ENCODE measurements at places on chromosomes 5 and 9.

GRCh38 chr9:12774861-12775678 is at the start of gene LURAP1L:
TSS of gene LURAP1L (plus strand) at chr9:12775020. CDS start at chr9:12775716, 696 bp downstream.
- no peak for DNase-seq

DNA sequence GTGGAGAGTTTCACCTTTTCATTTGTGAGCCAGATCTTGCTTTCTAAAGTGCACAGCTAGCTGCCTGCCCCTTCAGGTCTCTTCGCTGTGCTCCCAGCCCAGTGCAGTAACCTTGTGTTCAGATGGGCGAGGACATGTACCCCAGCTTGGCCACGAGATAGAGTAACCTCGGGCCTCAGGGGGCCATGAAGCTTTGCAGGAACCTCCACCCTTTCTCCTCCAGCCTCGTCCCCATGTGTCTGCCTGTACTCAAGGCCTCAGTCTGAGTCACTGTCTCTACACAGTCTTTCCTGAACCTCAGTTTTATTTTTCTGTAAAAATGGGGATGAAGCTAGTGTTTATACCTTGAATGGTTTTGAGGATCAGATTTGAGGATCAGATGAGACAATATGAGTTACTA is 37.9 kb downstream of the ERGIC1 start:
- DNase-seq: no peak

- DNase-seq: no peak
These were observed 367.7 kb upstream of the PRR16 start for GRCh38 chr5:120096413-120096812.

DNA sequence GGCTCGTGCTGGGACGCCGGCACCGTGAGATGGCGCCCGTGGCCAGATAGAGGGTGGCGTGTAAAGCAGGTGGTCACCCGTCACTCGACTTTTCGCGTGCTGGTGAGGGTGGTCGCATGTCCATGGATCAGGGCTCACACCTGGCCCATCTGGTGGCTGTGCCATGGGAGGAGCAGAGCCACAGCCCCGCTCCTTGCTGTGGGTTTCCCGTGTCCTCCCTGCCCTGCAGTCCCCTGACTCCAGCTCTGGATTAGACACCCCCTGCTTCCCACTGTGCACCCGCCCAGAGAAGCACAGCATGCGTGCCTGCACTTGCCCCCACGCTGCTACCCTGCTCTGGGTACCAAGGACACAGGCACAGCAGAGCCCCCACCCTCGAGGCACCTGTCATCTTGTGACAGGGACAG is 1.8 kb upstream of the TMEM250 start:
- DNase-seq: no peak

DNA sequence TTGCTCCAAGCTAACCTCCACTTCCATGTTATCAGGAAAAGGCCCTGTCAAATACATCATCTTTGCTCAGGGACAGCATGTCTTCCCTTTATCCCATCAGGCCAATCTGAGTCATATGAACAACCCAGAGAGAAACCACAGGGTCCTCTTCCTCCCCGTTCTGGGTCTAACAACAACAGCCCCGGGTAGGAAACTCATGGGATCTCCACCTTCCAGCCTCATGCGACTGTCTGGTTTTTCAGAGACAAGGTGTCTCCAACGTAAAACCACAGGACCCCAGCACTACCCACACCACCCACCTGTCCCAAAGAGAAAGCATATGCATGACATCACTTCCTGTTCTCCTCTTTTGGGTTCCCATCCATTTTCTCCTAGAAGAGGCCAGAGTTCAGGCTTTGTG is 217.9 kb downstream of the ENC1 start:
- DNase-seq: no peak

DNA sequence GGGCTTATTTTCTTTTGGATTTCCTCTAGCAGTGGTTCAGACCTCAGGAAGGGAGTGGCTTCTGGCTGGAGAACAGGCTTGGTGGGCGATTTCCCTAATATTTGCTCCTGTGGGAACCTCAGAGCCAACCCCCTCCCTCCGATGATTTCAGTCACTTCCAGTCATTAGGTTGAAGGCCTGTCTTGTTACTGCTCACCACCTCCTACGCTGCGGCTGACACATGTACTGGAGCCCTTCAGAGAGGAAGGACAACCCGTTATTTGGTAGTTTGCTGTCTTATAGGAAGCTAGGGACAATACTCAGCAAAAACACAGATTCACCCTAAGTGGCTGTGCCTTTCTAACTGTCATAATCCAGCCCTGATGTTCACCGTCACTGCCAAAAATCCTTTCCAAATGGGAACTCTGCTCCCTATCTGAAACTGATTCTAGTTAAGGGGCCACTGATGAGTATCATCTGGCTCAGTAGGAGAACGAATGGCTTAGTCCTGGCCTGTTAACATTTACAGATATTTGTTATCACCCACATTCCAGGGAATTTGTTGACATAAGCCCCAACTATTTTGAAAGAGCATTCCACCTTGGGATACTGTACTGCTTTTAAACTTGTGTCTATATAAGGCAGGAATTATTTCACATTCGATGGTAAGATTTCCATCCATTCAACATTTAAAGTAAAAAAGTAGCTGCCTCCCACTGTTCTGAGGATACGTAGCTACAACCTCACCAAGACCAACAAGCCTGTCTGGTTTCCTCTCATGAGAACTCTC is 29.3 kb upstream of the ANKH start:
- DNase-seq: no peak

DNA sequence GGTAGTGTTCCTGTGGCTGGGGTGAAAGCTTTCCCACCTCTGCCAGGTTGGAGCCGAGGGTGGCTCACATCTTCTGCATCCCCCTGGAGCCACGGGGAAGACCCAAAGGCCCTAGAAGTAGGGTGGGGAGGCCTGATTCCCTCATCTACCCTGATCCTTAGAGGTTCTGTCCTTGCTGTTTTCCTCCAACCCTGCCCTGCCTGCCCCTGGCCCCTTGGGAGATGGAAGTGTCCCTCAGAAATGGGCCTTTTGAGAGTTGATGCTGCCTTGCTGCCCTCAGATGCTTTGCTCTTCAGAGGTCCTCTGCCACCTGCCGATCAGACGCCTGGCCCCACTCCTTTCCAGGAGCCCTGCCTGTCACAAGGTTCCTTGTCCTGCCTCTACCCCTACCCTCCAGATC is 6.3 kb downstream of the CCL19 start:
- DNase-seq: no peak

DNA sequence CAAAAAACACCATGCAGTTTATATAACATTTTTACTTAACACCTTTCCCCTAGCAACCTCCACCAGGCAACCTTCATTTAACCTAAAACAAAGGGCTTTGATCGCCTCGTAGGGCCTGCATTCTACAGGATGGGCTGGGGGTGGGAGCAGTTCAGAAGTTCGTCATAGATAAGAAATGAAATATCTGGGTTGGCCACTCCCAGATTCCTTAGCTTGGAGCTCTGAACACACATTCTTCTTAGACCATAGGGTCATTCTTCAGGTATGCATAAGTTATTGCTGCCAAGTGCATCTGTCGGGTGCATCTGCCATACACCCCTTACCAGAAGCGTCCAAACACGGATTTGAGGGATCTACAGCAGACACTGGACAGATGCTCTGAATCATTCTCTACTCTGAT is 4.3 kb upstream of the SLC22A5 start:
- no peak for DNase-seq

DNA sequence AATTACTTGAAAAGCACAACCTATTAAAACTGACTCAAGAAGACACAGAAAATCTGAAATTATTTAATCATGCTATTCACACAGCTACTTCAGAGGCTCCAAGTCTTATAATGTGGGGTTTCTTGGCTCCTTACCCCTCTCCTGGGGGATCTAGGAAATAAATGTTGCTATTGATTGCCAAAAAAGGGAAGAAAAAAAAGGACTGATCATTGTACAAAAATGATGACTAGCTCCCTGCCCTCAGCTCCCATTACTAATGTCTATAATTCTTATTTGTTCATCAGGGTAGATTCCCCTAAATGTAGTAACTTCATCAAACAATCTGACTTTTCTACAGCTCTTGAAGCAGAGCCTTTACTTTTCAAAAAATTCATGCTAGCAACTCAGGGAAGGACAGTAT is 3.3 kb upstream of the SMC5 start:
- DNase-seq: no peak

DNA sequence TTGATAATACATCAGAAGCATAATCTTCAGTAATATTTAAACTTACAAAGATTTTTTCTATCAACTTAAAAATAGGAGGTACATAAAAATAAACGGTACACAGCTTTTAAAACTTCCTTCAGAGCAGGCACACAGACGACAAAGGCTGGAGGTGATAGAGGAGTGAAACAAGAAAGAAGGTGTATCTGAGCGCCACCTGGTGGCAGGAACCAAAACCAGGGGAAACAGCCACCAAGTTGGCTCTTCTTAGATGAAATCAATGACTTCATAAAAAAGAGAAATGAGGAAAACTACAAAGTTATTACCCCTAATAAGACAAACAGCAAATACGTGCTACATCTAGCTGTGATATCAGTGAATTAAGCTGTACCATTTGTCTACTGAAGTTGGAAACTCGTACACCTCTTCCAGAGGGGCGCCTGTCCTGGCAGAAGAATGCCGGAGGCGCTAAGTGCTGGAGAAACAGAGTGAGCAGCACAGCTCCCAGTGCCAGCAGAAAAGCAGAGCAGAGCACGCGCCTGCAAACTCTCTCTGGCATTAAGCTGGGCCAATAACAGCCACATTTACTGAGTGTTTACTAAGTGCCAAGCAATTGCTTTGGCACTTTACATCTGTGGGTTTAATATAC is 85.9 kb downstream of the SETX start:
- DNase-seq: no peak

DNA sequence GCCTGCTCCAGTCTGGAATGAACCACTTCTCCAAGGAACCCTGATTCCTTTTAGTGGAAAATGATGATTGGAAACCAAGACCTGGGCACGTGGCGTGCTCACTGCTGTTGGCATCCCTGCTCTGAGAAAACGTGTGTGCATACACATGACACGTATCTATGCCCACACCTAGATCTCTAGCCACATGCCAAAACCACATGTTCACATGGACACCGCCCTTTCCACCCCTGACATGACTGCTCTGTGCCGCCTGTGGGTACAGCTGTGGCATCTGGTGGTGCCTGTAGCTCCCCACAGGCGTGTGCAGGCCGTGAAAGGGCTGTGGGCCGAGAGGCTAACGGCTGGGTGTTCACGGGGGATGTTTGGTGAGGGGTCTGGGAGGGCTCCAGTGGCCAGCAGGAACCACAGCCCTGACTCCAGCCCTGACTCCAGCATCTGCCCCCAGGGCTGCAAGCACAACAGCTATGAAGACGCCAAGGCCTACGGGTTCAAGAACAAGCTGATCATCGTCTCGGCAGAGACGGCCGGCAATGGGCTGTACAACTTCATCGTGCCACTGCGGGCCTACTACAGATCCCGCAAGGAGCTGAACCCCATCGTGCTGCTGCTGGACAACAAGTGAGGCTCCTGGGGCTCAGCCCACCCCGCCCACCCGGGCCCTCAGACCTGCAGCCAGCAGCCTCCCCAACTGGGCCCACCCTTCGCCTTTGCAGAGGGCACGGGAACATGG is 75.1 kb downstream of the KCNT1 start:
- no peak for DNase-seq

GRCh38 chr9:134320868-134321471 is 5.3 kb upstream of the RXRA start:
- no peak for DNase-seq

DNA sequence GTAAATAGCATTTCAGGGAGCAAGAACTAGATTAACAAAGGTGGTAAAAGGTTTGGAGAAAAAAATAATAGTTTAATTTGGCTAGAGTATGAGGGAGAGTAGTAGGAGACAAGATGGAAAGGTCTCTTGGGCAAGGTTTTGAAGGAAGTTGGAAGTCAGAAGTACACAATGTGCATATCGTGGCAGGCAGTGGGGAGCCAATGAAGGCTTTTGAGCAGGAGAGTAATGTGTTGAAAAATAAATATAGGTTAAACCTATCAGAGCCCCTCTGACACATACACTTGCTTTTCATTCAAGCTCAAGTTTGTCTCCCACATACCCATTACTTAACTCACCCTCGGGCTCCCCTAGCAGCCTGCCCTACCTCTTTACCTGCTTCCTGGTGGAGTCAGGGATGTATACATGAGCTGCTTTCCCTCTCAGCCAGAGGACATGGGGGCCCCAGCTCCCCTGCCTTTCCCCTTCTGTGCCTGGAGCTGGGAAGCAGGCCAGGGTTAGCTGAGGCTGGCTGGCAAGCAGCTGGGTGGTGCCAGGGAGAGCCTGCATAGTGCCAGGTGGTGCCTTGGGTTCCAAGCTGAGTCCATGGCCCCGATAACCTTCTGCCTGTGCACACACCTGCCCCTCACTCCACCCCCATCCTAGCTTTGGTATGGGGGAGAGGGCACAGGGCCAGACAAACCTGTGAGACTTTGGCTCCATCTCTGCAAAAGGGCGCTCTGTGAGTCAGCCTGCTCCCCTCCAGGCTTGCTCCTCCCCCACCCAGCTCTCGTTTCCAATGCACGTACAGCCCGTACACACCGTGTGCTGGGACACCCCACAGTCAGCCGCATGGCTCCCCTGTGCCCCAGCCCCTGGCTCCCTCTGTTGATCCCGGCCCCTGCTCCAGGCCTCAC is at the start of gene CA9:
Gene CA9 (plus strand): TSS at position 797 of the 893 bp plus-strand sequence. CDS start 32 bp downstream, at position 829.
- DNase-seq: no peak

DNA sequence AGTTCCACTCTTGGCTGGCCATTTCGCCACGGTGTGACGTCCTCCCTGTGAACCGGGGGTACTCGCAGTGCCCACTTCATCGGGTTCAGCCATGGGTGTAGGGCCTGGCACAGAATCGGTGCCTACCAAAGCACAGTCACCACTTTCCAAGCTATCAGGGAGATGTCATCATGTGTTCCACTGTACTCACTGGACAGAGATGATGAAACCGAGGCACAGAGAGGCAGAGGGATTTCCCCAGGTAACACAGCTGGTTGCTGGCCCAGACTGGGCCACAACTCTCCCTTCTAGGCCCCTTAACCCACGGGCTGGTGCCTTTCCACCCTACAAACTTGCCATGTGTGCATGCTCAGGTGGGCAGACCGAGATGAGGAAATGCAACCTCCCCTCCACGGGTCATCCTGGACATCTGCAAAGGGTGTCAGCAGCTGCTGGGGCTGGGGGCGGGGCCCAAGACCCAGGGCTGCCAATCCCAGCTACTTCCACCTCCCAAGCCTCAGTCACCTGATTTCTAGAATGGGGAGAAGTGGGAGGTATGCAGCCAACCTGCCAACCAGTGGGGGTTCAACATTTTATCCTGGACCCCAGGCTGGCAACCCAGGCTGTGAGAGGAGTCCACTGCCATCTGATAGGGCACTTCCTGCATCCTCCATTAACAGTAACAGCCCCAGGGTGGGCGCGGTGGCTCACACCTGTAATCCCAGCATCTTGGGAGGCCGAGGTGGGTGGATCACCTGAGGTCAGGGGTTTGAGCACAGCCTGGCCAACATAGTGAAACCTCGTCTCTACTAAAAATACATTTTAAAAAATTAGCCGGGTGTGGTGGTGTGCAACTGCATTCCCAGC is 893 bp upstream of the SH2D3C start:
- DNase-seq: no peak
